ENCODE measurements at places on chromosomes 13 and 19.

DNA sequence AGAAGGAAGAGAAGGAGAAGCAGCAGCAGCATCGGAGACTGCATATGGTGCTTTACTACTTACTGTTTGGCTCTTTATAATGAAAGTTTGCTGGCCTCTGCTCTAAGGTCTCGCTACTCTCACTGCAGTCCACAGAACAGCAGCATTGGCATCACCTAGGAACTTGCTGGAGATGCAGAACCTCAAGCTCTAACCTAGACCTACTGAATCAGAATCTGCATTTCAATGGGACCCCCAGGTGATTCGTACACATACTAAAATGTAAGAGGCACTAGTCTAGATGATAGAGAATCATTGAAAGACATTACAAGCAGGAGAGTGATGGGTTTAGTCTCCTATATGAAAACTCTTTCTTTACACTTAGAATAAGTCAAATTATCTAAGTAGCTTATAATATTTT lies 270.6 kb downstream of the KLF5 start:
- DNase-seq, result no peak

GRCh38 chr19:3684054-3684816 lies 16.0 kb downstream of the PIP5K1C start:
- DNase-seq, result no peak

DNA sequence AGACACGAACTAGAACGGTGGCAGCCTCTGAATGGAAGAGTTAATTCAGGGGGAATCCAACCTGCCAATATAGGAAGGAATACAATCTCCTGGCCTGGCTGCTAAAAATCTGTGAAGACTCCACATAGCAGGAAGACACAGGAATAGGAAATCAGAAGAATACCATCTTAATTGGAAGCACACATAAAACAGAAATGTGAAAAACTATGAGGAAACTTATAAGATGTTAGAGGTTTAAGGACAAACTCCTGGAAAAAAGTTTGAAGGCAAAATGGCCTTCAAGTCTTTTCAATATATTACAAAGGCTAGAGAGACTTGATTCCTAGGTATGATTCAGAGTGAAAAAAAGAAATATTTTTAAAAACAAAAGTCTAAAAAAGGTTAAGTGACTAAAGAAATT lies 78.1 kb upstream of the FBXL3 start:
- no peak for DNase-seq

- no peak for DNase-seq
Measured at GRCh38 chr13:29920025-29920643, 69.7 kb upstream of the UBL3 start.

DNA sequence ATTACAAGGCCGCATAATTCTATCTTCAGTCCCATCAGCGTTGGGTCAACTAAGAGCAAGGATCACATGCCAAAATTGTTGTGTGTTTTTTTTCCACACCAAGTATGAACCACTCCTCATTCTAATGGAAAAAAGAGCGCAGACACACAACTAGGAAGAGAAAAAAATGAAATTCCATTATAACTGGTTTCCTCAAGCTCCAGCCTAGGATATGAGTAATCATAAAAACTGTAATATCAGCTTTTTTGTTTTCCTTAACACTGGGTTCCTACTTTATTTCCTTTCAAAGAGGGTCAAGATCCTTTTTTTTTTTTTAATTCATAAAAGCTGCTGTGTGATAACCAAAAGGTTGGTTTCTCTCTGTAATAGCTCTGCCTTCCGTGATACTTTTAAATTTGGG lies 19.4 kb downstream of the TSHZ3 start:
- DNase-seq, result no peak

GRCh38 chr13:35649162-35649561 lies 172.7 kb upstream of the MAB21L1 start:
- DNase-seq, result no peak

DNA sequence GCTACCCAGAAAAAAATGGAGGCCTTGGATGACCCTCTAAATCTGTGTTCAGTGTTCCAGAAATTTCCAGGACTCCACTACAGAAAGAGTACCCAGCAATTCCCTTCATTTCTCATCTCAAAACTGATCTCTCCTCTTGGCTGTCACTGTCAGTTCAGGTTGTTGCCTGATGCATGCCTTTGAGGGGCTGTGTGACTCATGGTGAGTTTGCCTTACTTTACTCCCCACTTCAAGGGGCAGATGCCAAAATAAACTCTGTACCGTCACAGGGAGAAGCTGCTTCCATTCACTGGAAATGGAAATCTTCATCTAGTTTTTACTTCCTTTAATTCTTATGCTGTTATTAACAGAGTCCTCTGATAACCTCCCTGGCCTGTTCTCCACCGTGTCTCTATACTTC lies 1075.0 kb downstream of the DIAPH3 start:
- DNase-seq, result no peak

GRCh38 chr13:93740334-93740733 lies 513.7 kb downstream of the GPC6 start:
- DNase-seq, result no peak

DNA sequence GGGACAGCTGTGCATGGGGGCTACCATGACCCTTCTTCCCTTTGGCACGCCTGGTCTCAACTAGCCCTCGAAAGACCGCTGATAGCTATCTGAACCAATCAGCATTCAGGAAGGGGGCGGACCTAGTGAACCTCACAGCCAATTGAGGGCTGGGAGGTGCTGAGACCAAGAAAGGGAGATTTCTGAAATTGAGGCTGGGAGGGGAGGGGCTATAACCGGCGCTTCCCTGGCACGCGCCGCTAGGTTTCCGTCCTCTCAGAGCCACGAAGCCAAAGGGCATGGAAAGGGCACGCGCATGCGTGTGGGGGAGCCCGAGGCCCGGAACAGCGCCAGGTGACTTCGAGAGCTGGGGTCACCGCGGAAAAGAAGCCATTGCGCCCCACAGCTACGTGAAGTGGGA lies 4.2 kb upstream of the PAFAH1B3 start:
- DNase-seq, result no peak

DNA sequence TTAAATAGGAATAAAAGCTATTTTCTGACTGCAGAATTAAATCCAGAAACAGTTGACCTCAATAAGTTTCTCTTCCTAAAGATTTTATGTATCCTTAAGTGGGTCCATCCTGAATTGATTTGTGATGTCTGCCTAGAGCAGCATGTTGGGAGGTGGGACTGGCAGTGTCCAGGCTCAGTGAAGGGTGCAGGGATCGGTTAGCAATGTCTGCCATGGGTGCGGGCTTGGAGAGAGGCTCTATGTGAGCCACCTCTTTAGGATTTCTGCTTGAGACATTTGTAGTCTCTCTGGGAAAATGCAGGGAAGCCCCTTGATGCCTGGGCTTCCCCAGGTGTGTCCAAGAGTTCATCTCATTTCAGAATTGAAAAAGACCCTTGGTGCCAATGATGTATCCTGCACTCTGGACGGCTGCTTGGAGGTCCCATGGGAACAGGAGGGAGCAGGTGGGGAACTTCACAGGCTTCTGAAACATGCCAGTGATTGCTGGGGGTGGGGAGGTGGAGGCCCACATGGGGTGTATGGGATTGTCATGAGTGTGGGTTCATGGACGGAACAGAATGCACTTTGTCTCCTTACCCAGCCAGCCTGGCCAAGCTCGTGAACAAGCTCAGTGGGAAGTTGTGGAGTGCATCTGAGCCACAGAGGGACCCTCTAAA lies 6.2 kb upstream of the COLGALT1 start:
- DNase-seq, result no peak

GRCh38 chr13:77480066-77480465 lies 55.4 kb upstream of the SCEL start:
- DNase-seq, result no peak

DNA sequence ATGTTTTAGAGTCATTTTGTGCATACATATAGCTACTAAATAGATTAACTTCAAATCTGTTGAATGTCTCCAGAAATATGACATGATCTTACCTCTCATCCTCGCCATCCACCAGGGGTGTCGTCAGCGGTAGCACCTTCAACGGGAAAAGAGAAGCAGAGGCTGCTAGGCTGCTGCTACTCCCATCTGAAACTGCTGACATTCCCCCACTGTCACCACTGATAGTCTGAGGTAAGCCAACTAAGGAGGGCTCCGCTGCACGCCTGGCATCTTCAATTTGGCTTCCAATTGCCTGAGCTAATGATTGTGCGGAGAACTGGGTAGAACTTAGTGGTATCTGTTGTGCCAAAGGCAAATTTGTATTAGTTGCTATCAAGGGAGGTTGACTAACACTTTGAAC lies 3.1 kb downstream of the TSC22D1 start:
- no peak for DNase-seq

DNA sequence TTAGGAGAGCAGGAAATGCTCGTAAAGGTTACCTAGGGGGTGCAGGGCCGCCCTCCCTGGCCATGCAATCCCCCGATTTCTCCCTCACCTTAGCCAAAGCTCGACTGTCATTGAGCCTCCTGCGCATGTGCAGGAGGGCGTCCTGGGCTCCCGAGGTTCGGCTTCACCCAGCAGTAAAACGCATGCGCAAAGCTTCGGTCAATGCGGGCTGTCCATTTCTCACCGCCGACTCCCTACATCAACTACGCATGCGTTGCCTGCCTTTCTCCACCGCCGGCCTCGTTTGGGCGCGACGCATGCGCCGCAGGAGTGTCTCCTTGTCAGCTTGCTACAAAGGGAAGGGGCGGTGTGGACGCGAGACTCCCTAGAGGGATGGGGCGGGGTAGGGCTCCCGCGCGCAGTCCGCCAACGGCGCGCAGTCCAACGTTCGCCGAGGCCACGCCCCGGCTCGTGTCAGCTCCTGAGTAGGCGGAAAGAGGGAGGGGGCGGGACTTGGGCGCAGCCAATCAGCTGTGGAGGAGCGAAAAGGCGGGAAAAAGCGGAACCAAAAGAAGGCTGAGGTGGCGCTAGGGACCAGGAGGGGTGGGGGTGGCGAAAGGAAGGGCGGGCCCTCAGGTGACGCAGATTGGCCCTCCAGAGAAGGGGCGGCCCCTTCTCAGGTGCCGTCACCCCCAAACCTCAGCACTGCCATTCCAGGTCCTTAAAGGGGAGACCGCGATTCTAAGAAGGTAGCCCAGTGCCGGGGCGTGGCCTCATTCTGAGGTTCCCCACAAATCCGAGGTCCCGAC lies at the start of the genes SYNGR4 and TMEM143:
Gene SYNGR4, plus strand, starts transcription at position 558 of the 788 bp plus-strand sequence. CDS start 1,476 bp downstream, outside the sequence.
Gene TMEM143, minus strand, starts transcription at position 131 of the 788 bp plus-strand sequence. Its CDS starts 20 bp downstream, at position 111.
- DNase-seq, result peak; percentile 91

GRCh38 chr19:52734331-52734892 lies 432 bp downstream of the ZNF611 start:
- DNase-seq, result no peak

- DNase-seq, result peak; percentile 94
Measured at GRCh38 chr19:48618916-48619691, at the start of the genes RPL18 and SPHK2. TSS of gene RPL18 (minus strand) at chr19:48619178. CDS start at chr19:48619143, 35 bp downstream. TSS of gene SPHK2 (plus strand) at chr19:48619506. CDS start at chr19:48620515, 1,009 bp downstream.

DNA sequence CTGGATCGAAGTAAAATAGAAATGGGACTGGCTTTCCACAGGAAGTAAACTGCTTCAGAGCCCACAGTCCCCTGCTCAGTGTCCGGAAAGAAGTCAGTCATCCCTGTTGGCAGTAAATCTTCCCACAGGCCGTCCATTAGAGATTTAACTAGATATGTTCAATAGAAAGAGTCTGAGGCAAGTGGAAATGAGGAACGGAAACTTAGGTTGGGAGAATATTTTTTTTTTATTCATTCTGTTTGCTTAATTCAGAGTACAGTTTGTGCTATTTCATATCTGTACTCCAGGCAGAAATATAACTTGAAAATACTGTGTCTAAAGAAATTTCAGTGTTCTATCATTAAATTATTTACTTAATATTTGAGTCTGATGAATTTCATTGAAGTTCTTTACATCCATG lies 22.7 kb downstream of the SLC25A15 start:
- no peak for DNase-seq

DNA sequence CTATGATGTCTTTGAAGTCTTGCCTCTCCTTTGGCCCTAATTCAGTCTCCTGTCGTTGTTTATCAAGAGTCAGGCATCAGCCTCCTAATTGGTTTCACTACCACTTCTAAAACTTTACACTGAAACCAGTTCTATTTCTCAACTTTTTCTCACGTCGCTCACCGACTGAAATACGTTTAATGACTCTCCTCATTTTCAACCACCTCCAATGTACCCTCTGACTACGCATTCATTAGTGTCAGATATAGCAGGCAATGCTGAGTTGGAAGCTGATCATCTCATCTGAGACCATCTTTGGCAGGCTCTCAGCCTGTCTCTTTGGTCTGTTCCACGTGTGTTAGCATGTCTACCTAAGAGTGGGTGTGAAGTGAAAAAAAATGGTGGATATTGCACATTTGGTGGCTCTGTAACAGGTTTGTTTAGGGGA lies 128.1 kb downstream of the KL start:
- no peak for DNase-seq

DNA sequence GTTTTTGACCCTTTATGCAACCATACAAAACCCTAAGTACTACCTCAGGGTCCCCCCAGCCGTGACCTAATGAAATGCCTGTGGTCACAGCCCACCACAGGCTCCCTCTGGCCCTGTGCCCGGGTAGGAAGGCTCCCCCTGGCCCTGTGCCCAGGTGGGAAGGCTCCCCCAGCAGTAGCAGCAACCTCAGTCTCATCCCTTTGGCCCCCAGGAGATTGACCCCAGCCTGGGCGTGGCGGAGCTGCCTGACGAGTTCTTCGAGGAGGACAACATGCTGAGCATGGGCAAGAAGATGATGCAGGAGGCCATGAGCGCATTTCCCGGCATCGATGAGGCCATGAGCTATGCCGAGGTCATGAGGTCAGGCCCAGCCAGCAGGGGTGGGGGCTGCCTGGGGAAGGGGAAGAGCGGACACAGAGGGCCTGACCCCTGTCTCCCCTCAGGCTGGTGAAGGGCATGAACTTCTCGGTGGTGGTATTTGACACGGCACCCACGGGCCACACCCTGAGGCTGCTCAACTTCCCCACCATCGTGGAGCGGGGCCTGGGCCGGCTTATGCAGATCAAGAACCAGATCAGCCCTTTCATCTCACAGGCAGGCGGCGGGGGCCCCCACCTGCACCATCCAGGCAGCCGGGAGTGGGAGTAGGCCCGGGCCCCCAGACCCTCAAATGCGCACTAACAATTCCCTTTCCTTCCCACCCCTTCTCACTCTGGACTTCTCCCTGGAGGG lies 6.3 kb upstream of the BEST2 start:
- DNase-seq, result no peak

DNA sequence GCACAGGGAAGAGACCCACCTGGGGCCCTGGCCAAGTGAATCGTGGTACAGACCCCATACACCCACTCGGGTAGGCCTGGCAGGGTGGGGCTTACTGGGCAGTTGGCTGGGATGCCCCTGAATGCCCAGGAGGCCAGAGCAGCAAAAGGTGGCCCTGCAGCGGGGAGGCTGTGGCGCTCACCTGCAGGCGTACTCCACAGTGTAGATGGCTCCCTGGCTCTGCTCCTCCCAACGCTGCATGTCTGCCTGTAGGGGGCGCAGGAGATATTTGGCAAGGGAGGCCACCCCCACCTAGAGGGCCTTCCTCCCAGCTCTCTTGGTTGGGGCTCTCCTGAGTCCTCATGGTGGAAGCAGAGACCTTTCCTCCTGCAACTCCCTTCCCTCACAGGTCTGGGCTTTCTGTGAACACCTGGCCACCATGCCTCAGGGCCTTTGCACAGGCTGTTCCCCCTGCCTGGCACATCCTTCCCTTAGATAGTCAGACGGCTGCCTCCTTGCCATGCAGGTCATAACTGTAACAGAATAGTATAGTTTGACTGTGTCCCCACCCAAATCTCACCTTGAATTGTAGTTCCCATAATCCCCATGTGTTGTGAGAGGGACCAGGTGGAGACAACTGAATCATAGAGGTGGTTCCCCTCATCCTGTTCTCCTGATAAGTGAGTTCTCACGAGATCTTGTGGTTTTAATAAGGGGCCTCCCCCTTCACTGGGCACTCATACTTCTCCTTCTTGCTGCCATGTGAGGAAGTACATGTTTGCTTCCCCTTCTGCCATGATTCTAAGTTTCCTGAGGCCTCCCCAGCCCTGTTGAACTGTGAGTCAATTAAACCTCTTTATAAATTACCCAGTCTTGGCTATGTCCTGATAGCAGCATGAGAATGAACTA lies 5.9 kb downstream of the BORCS8 start:
- peak; percentile 43 for DNase-seq

All from stimulated activated CD4-positive, alpha-beta T cell treated with anti-CD3 and anti-CD28 coated beads, TNF-alpha, amount 100 ng/mL, for 48 hours (primary cell).